ENCODE measurements at places on chromosomes 11 and 22.

- peak; percentile 37 for DNase-seq
These were observed 12.3 kb upstream of the BID start for GRCh38 chr22:17786435-17787161.

DNA sequence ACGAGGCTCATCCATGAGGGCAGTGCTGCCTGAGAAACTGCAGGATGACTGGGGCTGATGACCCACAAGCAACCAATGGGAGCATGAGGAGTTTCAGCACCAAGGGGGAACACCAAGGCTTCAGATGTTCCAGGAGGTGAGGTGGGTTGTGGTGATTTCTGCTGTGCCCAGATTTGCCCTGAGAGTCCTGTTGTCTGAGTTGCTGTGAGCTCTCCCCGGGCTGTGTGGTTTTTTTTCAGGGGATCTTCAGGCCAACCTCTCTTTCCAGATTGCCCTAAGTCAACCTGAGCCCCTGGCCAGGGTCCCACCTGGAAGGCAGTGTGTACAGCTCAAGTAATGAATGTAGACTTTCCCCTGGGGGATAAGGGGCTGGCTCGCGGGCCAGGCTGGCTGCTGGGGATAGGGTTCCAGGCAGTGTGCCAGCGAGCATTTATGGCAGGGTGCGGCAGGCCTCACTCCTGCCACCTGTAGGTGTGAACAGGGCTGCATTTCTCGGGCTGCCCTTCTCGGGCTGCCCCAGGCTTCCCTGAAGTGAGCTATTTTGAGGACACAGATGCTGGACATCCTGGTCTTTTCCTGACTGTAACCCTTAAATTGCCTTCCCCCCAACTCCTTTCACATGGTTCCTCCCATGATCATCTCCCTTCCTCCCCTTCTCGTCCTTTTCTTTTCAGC lies 9.8 kb downstream of the SLC22A6 start:
- no peak for DNase-seq

- DNase-seq: no peak
These were observed 873 bp downstream of the NCAPH2 start for GRCh38 chr22:50508897-50509296.

GRCh38 chr22:20206709-20207215 lies 55.9 kb upstream of the CCDC188 start:
- DNase-seq: no peak

GRCh38 chr22:32649515-32650200 lies 151.8 kb upstream of the TIMP3 start:
- peak; percentile 48 for DNase-seq

- DNase-seq: no peak
These were observed 6.1 kb downstream of the MIAT start for GRCh38 chr22:26663374-26663923.

DNA sequence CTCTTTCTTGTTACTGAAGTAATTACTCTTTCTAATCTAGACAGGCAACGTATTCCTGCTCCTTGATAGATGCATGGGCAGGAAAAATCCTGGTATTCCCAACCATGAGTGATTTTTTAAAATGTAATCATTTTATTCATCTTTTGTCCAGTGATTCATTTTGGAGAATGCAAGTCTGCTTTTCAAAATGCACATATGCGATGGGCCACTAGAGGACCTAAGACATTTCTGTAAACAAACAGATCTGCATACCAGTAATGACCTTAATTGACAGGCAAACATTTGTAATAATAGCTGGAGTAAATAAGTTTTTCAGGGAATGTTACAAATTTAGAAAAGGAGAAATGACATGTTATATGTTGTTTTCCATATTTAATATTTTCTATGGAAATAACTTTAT lies 1167.6 kb downstream of the JRKL start:
- no peak for DNase-seq

GRCh38 chr22:26770624-26771023 lies 113.2 kb downstream of the MIAT start:
- DNase-seq: no peak

DNA sequence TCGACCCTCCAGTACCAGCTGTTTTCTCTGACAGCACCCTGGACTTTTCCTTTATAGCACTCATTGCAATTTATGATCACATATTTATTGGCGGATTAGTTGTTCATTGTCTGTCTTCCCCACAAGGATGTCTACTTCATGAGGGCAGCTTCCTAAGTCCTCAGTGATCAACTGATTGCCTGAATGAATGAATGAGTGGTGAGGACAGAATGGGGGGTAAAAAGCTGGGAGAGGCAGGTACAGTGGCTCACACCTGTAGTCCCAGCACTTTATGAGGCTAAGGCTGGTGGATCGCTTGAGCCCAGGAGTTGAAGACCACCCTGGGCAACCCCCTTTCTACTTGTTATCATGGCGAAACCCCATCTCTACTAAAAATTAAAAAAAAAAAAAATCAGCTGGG lies 11.1 kb upstream of the SOX10 start:
- DNase-seq: no peak

GRCh38 chr11:131854391-131854790 lies 484.0 kb downstream of the NTM start:
- DNase-seq: no peak

- DNase-seq: peak; percentile 62
These were observed 24.8 kb downstream of the PTPRJ start for GRCh38 chr11:48005136-48005535.

- DNase-seq: no peak
These were observed 127.6 kb downstream of the MPPED2 start for GRCh38 chr11:30458541-30458940.

DNA sequence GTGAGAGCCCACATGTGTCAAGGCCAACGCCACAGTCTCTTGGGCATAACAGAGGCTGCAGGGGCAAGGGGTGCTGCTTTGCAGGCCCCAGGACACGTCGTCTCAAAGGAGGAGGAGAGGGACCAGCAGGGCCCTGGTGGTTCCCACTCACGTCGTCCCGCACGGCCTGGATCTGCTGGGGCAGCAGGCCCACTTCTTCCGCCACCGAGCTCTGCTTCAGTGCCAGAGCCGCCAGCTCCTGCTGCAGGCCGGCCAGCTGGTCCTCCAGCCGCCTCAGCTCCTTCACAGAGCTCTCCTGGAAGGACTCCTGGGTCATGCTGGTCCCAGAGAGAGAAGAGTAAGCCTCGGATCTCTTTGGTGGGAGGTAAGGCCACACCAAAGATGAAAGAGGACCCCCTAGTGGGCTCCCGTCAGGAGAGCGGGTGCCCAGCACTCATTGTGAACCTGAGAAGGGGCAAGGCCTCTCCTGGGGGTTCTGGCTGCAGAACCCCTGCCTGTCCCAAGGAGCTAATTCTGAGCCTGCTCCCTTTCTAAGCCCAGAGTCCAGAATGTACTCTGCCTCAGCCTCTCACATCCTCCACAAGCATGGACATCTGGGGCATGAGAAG lies 15.6 kb downstream of the SUN2 start:
- DNase-seq: no peak

DNA sequence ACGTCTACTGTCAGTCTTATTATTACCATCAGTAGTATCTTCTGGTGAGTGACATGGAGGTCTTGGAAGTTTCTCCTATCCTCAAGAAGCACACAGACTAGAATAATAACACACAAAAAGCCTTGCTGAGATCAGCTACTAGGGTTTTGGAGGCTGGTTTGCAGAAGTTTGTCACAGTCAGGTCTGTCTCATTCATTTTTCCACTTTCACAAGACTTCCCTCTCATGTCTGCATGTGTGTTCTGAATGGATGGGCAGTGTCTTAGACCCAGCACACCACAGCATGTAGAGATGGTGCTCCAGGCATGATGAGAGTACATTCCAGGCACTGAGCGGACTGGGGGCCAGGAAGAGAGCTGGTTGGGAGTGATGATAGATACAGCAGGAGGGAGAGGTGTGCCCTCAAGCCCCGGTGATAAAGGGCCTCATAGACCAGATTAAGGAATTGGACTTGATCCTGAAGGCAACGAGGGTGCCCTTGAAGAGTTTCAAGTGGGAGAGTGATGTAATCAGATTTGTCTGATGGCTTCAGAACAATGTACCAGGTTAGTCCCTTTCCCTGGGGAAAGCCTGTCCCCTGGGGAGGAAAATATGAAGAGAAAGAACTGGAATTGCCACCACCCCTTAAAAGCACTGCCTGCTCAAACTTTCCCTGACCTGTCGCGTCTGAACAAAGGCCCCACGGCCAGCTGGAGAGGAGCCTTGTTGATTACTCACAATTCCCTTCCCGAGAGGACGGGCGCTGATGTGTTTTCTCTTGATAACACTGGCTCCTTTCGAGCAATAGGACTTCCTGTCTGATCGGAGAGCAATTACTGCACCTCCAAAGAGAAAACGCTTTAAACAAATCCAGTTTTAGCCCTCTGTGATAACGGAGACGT lies 45.1 kb upstream of the LMO2 start:
- no peak for DNase-seq

GRCh38 chr11:73141031-73141308 lies 1.1 kb downstream of the FCHSD2 start:
- DNase-seq: peak; percentile 36

DNA sequence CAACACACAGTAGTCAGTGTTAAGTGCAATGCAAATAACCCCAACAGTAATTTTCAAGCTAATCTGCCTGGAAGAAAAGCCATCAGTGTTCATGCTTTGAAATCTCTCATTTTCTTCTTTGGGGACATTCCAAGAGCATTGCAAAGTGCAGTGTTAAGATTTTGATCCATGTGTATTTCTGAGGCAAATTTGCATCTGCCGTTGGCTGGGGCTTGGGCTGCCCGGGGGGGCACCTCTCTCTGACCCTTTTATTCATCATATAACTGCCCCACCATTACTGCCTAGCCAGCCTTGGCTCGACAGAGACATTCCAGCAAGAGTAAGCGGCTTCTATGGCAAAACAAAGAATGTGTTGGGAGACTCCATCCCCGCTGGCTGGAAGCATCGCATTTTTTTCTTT lies 483.5 kb downstream of the BRD1 start:
- no peak for DNase-seq

- DNase-seq: no peak
These were observed 47.0 kb upstream of the CARS1 start for GRCh38 chr11:3104051-3104714.

GRCh38 chr22:47011131-47011858 lies 248.8 kb downstream of the TBC1D22A start:
- no peak for DNase-seq

DNA sequence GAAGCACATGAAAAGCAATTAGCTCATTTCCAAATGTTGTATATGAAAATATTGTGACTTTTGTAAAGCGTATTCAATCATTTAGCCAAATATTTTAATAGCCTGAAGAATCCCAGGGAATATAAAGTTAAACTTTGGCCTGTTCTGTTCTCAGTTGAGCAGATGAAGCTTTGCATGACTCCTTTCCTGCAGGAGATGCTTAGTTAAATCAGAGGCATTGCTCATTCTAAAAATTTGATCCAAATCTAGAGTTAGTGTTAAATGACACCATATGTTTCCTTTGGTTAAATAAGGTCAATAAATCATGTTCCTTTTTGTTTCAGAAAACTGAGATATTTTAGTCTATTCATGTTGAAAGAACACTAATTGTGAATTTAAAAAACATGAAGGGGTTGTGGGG lies 51.2 kb upstream of the BIRC3 start:
- no peak for DNase-seq

GRCh38 chr11:65260756-65261590 lies 789 bp upstream of the POLA2 start:
- DNase-seq: no peak

DNA sequence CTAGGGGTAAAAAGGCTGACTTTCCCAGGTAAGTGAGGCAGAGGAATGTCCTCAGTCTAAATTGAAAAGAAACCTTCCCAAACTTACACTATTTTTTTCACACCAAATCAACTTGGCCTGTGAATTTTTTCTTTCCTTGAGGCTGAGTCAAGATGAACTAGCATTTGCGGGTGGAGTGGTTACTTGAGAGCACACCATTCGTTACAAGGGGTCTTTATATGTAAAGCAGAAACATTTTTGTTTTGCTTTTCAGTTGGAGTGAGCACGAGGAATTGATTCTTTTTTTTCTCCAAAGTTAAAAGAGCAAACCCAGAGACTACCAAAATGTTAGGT lies 36.4 kb downstream of the MAML2 start:
- DNase-seq: no peak

DNA sequence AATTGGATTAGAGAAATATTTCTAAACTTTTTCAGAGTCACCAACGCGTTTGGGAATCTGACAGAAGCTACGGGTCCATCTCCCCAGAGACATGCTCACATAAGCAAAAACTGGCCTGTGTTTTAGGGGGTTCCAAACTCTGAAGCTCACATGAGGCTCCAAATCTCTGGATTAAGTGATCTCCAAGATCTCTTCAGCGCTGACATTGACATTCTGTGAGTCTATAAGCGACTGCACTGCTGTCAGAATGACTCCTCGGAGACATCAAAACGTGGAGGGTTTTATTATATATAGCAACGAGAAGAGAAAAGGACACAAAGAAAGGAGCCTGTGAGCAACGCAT lies 642 bp upstream of the SIK2 start:
- no peak for DNase-seq

GRCh38 chr11:82930734-82931133 lies 29.2 kb downstream of the DDIAS start:
- no peak for DNase-seq

DNA sequence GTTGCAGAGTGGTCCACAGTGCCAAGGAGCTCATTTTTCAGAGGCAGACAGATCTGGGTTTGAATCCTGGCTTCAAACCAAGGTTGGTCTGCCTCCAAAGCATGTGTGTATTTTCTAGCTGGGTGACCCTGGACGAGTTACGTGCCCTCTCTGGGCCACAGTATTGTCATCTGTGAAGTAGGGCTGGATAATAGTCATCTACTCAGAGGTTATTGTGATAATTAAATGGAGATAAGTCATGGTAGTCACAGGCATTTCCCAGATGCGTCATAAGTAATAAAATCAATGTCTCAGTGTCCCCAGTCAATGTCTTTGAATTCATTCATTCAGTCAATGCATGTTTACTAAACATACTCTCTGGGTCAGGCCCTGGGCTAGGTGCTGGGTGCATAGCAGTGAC lies 8.6 kb downstream of the OMP start:
- DNase-seq: no peak

- DNase-seq: no peak
These were observed 14.9 kb downstream of the PPM1F start for GRCh38 chr22:21937821-21938070.

Data from inflammatory macrophage (primary cell).